Upper lobe of left lung (tissue), 6 donors: ENCODE measurements at places on chromosomes 4 and X. TPM values are rescaled to one million over a fixed set of nuclear protein-coding genes. Genes with fewer than 3 reads are reported as not detected.

GRCh38 chrX:72003811-72004750 is 93.4 kb downstream of the NHSL2 start:
- no peaks in the 10 kb centered on the region for H3K36me3 ChIP-seq
- no peaks in the 10 kb centered on the region for H3K27me3 ChIP-seq
- H3K4me3 ChIP-seq = no peak overlapping the region
- H3K4me1 ChIP-seq = no peaks in the 10 kb centered on the region

Gene PABPC1L2B
- total RNA-seq = not detected

DNA sequence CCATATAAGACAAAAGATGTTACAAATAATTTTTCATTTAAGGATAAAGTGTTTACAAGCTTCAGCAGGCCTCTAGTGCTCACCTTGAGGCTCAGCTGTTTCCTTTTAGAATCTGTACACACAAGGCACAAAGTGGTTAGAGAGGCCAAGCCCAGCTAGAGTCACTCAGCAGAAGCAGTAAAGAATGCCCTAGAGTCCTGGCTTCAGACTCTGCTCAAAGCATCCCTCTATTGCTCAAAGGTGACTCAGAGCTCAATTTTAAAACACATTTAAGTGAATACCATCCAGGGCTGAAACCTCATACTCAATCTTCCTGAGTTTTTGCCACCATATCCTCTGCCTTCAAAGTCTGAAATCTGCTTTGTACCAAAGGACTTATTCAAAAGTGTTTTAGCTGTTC is 22.6 kb upstream of the PHF8 start:
- H3K36me3 ChIP-seq = no peaks in the 10 kb centered on the region
- no peak overlapping the region for H3K27ac ChIP-seq
- no peaks in the 10 kb centered on the region for H3K4me1 ChIP-seq
- H3K4me3 ChIP-seq = no peak overlapping the region
- DNase-seq = no peak

Gene FRG2
- total RNA-seq = not detected

Gene POLN
- 2.1 TPM for total RNA-seq

DNA sequence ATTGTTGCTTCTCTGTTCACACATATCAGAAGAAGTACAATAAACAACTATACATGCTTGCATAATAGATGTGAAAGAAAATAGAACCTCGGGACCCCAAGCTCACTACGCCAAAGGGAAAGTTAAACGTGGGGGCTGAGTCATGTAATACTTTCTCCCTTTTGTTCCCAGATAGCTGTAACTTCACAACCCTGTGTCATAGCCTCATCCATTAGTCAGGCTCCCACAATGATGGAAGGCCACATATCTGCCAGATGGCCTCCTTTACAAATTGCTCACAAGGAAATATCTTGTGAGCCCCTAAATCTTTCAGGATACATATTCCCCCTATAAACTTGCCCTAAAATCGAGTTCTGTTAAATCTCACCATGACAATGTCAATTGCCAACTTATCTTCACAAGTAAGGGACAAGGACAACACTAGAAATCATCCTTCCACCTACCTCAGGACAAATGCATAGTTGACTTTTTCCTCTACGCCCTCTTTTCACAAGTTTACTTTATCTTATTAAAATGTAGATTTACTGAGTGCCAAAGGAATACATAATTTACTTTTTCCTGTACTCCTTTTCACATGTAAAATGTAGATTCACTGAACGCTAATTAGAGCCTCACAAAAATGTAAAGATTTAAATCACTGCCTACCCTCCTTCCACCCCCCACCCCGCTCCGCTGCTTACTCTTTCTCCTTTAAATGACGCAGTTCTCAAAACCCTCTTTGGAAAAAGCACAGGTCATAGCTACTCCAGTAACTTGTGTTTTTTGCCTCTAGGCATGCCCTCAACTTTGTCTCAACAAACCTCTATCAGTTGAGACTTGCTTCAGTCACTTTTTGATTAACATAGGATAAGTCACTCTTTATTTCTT is 477.1 kb downstream of the DTHD1 start:
- no peak overlapping the region for H3K4me3 ChIP-seq
- no peak for DNase-seq
- H3K27me3 ChIP-seq = no peaks in the 10 kb centered on the region
- H3K4me1 ChIP-seq = no peaks in the 10 kb centered on the region

DNA sequence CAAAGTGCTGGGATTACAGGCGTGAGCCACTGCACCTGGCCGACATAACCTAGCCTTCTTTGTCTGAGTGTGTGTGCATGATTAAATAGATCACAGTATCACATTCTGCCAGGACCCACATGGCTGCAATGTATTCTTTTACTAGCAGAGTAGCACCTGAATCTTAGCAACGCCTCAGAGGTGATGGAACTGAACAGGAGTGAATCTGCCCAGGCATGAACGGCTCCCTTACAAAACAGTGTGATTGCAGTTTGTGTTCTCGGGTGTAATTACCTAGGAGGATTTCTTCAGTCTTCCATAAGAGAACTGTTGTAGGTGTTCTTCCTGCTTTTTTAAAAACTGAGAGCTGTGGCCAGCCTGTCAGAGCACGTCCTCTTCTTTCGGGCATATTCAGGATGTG is 122.7 kb upstream of the STS start:
- no peaks in the 10 kb centered on the region for H3K27me3 ChIP-seq
- H3K4me1 ChIP-seq = no peaks in the 10 kb centered on the region
- H3K4me3 ChIP-seq = no peak overlapping the region
- no peak overlapping the region for H3K27ac ChIP-seq
- H3K36me3 ChIP-seq = no peaks in the 10 kb centered on the region

DNA sequence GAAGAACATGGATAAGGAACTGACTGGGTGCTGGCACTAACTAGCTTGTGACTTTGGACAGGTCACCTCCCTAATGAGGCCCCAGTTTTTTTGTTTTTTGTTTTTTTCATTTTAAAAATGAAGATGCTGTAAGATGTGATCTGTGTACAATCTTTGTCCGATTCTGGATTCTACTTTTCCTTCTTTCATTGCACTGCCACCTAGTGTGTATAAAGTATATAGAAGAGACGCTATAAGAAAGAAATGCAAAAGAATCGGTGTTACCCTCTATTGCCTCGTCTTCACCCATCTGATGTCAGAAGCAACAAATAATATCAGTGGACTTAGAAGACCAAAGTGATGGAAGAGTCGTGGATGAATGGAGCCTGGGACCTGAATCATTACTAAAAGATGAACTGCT is 58.6 kb upstream of the P2RY10 start:
- H3K27me3 ChIP-seq = no peaks in the 10 kb centered on the region
- no peak for DNase-seq
- no peak overlapping the region for H3K4me3 ChIP-seq

- H3K27ac ChIP-seq = no peak within 1 kb of the TSS
- peaks cover 4% of the 10 kb centered on the region for H3K4me1 ChIP-seq
- peak within 1 kb of the TSS; percentile 55 for H3K4me3 ChIP-seq
- no peaks in the 10 kb centered on the region for H3K27me3 ChIP-seq
Measured at GRCh38 chrX:67543818-67544217, at the start of gene AR. Gene AR (plus strand): TSS chrX:67544021. CDS start chrX:67545147, 1,126 bp downstream.

Gene MAMLD1
- 3.9 TPM for total RNA-seq

GRCh38 chrX:67922966-67923365 is 379.1 kb downstream of the AR start:
- H3K4me1 ChIP-seq = no peaks in the 10 kb centered on the region
- H3K36me3 ChIP-seq = no peaks in the 10 kb centered on the region
- DNase-seq = no peak
- no peak overlapping the region for H3K27ac ChIP-seq

DNA sequence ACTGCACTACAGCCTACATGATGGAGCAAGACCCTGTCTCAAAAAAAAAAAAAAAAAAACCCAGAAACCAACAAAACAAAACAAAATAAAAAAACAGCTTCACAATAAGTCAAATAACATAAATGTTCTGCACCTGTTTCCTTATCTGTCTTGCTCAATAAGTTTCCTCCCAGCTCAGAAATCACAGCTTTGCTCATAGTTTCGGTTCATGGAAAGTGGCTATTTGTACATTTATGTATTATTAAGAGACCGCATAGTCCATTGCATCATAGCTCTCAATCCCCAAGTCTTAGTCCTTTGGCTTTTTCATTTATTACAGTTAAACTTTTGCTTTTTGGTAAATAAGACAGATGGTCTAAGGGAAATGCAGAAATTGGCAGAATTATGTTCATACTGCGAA is 24.4 kb upstream of the CFAP299 start:
- H3K36me3 ChIP-seq = no peaks in the 10 kb centered on the region
- H3K4me3 ChIP-seq = no peak overlapping the region
- H3K4me1 ChIP-seq = no peaks in the 10 kb centered on the region

DNA sequence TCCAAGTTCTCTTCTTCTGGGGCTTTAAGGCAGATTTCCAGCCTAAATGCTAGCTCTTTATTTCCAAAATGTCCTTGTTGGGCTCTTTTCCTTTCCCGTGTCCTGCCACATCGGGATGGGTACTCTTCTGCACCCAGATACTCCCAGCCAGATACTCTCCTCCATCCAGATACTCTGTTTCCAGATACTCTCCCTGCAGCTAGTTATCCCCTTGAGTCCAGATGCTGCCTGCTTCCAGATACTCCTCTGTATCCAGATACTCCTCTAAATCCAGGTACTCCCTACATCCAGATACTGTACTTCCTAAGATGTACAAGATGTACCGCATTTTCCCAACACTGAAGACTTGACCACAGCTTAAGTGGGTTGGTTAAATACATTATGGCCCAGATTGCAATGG is 10.5 kb upstream of the XG start:
- no peaks in the 10 kb centered on the region for H3K4me1 ChIP-seq
- H3K27me3 ChIP-seq = no peaks in the 10 kb centered on the region
- H3K36me3 ChIP-seq = peaks cover 32% of the 10 kb centered on the region
- H3K4me3 ChIP-seq = no peak overlapping the region

Gene GPRASP1
- 6.6 TPM for total RNA-seq

Gene ZFP42
- not detected for total RNA-seq

GRCh38 chr4:1093391-1094335 is 19.7 kb downstream of the RNF212 start:
- no peak for DNase-seq
- H3K4me1 ChIP-seq = no peaks in the 10 kb centered on the region
- no peaks in the 10 kb centered on the region for H3K36me3 ChIP-seq
- no peak overlapping the region for H3K4me3 ChIP-seq

Gene TMEM35A
- total RNA-seq = not detected

DNA sequence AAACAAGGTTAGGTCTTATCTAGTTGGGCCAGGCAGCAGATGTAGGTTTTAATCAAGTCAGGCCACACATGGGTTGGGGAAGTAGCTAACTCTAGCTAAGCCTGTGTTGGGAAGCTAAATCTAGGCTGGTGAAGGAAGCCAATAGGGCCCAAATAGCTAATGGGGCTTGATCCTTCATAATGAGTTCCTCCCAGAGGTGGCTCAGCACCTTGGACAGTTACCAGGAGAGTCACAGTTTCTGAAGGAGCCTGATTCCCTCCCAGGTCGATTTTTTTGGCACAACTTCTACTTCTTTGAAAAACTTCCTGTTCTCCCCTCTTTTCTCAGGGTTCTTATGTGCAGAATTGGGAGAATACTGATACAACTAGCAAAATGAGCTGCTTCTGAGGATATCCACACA is 242.5 kb upstream of the PRPS2 start:
- H3K27ac ChIP-seq = no peak overlapping the region
- H3K4me3 ChIP-seq = no peak overlapping the region
- H3K4me1 ChIP-seq = no peaks in the 10 kb centered on the region
- no peaks in the 10 kb centered on the region for H3K36me3 ChIP-seq

Gene CXCR3
- total RNA-seq = 5.2 TPM

Gene RRH
- not detected for total RNA-seq

DNA sequence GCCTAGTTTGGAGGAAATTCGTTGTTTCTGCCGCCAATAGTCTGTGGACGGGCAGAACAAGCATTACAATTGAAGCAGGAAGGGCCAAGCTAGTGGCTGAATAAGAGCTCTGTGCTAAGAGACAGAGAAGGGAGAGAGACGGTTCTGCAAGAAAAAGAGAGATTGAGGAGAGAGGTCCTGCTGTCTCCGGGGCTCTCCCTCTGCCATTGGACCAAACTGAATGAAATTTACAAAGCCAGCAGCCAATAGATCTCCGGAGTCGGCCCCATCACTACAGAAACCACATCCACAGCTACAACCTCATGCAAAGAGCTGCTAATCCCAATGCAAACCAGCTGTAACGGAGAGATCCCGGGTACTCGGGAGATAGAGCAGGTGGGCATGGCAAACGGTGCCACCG is at the start of gene NLGN4X:
NLGN4X (minus strand) TSS at position 148 of the 400 bp plus-strand sequence. CDS start 77,401 bp downstream, outside the sequence.
- no peak for DNase-seq
- no peak within 1 kb of the TSS for H3K27ac ChIP-seq
- no peaks in the 10 kb centered on the region for H3K27me3 ChIP-seq
- no peaks in the 10 kb centered on the region for H3K36me3 ChIP-seq
- peak within 1 kb of the TSS; percentile 51 for H3K4me3 ChIP-seq

- peak overlapping the region; percentile 86 for H3K4me3 ChIP-seq
- H3K27me3 ChIP-seq = peaks cover 39% of the 10 kb centered on the region
- no peak for DNase-seq
- H3K4me1 ChIP-seq = peaks cover 26% of the 10 kb centered on the region
- no peak overlapping the region for H3K27ac ChIP-seq
Measured at GRCh38 chr4:2042204-2042946, 16.8 kb upstream of the NAT8L start.

GRCh38 chrX:38692961-38693360 is 108.3 kb upstream of the MID1IP1 start:
- no peak overlapping the region for H3K27ac ChIP-seq
- H3K36me3 ChIP-seq = no peaks in the 10 kb centered on the region
- no peak overlapping the region for H3K4me3 ChIP-seq
- no peaks in the 10 kb centered on the region for H3K27me3 ChIP-seq

- H3K4me1 ChIP-seq = no peaks in the 10 kb centered on the region
- no peaks in the 10 kb centered on the region for H3K27me3 ChIP-seq
- H3K4me3 ChIP-seq = no peak overlapping the region
- no peaks in the 10 kb centered on the region for H3K36me3 ChIP-seq
Measured at GRCh38 chr4:182749667-182750167, 167.5 kb downstream of the DCTD start.

Gene PNMA6A
- not detected for total RNA-seq
